HEK293T (cell line): ENCODE measurements at places on chromosomes 12 and 14.

GRCh38 chr12:49827051-49827400, 1.2 kb downstream of the NCKAP5L start:
- DNase-seq: no peak

- no peak for DNase-seq
Measured at GRCh38 chr12:27577688-27578087, 53.7 kb downstream of the PPFIBP1 start.

- DNase-seq: no peak
Measured at GRCh38 chr12:72203764-72204335, 68.3 kb upstream of the TRHDE start.

- no peak for DNase-seq
Measured at GRCh38 chr12:45648070-45648469, 81.4 kb upstream of the ARID2 start.

DNA sequence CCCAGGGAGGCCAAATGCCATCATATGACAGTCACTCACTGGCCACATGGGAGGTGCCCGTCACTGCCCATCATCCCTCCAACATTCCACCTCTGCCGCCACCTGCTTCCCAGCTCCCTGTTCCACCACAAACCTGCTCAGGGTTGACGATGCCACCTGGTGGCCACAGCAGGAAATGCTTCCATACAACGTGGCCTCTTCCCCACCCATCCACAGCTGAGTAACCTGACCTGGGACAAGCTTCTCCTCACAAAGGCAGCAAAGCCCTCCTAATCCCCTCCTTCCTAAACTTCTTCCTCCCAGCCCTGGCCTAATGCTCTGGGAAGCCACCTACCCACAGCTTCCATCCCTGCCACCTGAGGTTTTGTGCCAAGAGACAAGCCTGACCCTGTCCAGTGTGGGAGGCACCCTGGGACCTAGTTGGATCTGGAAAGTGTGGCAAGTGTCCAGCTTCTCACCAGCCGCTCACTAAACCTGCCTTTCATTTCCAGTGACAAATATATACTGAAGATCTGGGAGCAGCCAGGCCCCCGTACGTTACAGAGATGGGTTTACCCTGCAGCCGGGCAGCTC, 4.3 kb downstream of the DEGS2 start:
- DNase-seq: peak; percentile 73

- DNase-seq: no peak
Measured at GRCh38 chr12:118189741-118190191, 53.8 kb downstream of the PEBP1 start.

DNA sequence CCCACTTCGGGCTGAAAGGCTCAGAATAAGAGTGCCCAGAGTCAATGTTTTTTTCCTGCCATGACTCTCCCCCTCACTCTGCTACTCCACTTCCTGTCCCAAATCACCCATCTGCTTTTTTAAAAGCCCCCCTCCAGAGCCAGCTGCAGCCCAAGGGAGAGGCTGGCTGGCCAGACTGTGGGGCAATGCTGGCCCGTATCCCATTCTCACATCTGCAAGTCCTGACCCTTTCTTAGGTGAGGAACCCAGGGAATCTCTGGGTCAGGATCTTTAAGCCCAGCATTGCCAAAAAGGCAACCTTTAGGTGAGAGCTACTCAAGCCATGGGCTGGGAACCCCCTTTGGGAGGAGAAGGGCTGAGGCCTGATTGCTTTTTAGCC, 1.7 kb upstream of the ITGA5 start:
- no peak for DNase-seq
